ENCODE measurements at places on chromosomes 6 and 20.
A peak's percentile ranks its signal among the peaks of the same experiment; 100 is the strongest.

- DNase-seq = no peak
Observed at GRCh38 chr6:170165471-170166117, 125.3 kb downstream of the DLL1 start.

DNA sequence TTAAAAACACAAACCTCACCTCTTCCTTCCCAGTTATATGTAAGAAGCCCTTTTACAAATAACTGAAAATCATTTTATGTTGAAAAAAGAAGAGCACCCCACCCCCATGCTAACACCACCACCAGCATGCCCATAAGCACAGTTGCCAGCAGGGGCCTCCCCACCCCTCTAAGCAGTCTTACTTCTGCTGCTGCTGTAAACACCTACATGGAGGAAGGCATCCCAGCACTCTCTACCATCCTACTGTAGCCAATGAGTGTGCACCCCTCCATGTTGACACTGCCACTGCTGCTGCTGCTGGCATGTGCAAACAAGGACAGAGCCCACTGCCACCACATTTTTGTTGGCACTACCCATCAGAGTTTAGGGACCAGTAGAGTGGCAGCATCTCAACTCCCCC is 49.6 kb upstream of the PHIP start:
- no peak for DNase-seq

- no peak for DNase-seq
Observed at GRCh38 chr6:44685213-44685612, 297.7 kb downstream of the CDC5L start.

GRCh38 chr6:89406141-89406540 is 5.9 kb downstream of the RRAGD start:
- DNase-seq = no peak

GRCh38 chr6:147892476-147892875 is 384.0 kb downstream of the SAMD5 start:
- DNase-seq = no peak

DNA sequence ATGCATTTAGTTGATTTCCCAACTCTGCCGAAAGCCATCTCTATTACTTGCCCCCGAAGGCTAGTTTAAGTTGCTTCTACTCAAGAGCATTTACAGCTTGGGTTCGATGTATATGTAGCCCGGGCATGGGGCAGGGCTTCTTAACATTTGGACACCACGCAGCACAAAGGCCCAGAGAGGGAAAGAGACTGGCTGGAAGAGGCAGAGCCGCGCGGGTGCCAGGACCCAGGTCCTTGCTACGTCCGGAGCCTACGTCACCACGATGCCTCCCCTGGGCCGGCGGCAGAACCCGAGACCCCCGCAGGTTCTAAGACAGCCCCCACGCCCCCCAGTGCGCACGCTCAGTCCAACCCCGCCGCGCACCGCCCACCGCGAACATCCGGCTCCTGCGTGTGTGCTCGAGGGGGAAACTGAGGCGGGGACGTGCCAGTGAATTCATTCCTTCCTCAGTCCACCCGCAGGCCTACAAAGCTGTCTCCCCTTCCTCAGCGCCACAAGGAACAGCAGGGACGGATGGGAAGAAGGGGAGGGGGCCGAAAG is 367 bp upstream of the PCIF1 start:
- peak; percentile 76 for DNase-seq

DNA sequence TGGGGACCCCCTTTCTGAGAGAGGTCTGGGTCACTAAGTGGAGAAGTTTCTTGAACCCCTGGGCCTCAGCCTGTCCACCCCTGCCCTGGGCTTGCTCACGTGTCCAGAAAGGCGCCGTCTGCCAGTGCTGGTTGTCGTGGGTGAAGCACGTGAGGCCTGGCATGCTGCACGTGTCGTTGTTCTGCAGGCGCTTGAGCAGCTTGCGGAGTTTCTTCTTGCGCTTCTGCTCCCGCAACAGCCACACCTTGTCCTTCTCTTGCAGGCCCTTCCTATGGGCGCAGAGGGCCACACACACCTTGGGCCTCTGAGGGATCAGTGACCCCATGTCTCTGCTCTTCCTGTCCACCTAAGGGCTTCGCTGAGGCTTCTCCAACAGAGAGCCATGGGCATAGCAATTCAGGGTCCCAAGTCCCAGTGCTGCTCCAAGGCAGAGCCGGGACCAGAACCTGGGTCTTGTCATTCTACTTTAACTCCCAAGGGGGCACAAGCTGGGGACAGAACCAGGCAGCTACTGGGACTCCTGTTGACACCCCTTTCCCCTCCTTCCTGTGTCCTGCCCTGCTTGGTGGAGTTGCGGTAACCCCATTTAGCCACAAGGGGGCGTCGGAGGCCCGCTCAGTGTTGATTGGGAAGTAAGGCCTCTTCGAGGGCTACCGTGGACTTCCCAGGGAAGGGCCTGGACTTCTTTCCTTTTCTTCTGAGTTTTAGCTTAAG is 121.8 kb downstream of the SULF2 start:
- peak; percentile 82 for DNase-seq

DNA sequence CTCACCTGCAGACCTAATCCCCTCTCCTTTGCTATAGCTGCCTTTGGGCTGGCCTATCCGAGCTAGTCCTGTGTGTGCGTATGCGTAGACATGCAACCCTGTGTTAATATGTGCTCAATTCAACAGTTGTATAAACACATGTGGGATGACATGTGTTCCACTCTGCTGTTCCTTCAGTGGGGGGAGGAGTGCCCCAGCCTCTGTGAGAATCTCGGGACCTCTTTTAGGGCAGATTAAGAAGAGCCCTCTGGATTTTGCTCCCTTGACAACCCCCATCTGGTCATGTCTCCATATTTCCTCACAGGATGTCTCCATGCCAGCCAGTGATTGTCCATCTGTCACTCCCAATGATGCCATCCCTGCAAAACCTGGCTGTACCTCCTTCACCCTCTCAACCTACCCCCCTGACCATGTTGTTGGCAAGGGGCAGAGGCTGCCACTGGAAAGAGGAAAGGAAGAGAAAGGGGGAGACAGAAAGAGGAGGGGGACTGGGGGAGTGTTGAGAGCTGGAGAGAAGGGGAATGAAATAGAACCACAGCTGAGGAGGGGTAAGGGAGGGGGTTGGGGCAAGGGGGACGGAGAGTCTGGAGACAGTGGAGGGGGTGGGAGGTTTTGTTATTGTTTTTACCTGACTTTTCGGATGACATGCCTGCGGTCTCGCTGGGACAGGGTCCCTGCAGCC is 417 bp downstream of the PRRT1 start:
- DNase-seq = no peak

GRCh38 chr20:40207655-40208054 is 481.4 kb downstream of the MAFB start:
- DNase-seq = no peak
